ENCODE measurements at places on chromosomes 12 and 14.

DNA sequence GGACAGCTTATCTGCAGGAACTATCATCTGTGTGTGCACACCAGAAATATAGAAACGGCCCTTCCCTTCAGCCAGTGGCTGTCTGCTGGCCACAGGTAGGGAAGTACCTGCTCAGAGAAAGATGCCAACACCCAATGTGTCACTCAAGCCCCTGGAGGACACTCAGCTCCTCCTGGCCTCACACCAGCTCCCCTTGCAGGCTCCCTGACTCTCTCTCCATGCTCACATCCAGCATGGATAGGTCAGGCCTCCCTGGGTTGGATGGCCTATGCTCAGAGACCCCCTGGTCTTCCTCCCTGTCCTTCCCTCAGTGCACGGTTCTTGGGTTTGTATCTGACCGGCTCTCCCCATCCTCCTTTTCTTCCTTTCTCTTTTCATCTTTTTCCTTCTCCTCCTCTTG is 202.1 kb downstream of the BCL11B start:
- peaks cover 16% of the 10 kb centered on the region for H3K4me1 ChIP-seq
- no peak overlapping the region for H3K27ac ChIP-seq
- no peak for DNase-seq
- H3K36me3 ChIP-seq: peaks cover 17% of the 10 kb centered on the region
- H3K4me3 ChIP-seq: no peak overlapping the region

GRCh38 chr14:24673534-24674203 is 39.7 kb upstream of the GZMB start:
- H3K27ac ChIP-seq: no peak overlapping the region
- H3K27me3 ChIP-seq: peaks cover 50% of the 10 kb centered on the region
- no peak overlapping the region for H3K4me3 ChIP-seq
- DNase-seq: no peak
- no peaks in the 10 kb centered on the region for H3K36me3 ChIP-seq

- H3K27me3 ChIP-seq: no peaks in the 10 kb centered on the region
- H3K4me3 ChIP-seq: no peak overlapping the region
- H3K4me1 ChIP-seq: no peaks in the 10 kb centered on the region
- DNase-seq: no peak
Measured at GRCh38 chr12:23209793-23210192, 584.8 kb downstream of the ETNK1 start.

DNA sequence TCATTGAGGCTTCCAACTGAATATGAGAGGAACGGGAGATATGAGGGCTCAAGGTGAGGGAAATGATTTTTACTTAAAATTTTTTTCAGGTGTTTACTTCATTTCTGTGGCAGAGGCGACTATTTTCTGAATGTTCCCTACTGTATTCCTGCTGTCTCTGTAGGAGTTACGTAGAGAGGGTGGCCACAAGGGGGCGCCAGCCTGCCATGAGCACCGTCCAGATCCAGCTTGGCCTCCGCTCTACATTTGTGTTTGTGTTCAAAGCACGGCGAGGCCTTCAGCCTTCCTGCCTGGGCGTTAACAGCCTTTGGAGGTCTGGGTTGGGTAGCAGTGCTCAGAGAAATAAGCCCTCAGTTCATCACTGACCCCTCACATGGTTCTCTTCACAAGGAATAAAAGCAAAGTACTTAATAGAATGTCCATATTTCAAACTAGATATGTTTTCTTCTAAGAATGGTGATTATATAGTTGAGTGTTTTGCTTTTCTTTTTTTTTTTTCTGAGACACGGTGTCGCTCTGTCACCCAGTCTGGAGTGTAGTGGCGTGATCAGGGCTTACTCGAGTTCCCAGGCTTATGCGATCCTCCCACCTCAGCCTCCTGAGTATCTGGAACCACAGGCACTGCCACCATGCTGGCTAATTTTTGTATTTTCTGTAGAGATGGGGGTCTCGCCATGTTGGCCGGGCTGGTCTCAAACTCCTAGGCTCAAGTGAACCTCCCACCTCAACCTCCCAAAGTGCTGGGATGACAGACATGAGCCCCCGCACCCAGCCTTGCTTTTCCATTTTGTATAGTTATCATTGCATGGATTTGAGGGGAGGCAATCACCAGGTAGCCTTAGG is 22.3 kb downstream of the CKB start:
- H3K4me1 ChIP-seq: peaks cover 5% of the 10 kb centered on the region
- no peaks in the 10 kb centered on the region for H3K27me3 ChIP-seq
- no peak overlapping the region for H3K27ac ChIP-seq

GRCh38 chr14:92223025-92223424 is 99.9 kb upstream of the SLC24A4 start:
- no peak for DNase-seq
- no peak overlapping the region for H3K4me3 ChIP-seq
- no peak overlapping the region for H3K27ac ChIP-seq
- H3K4me1 ChIP-seq: no peaks in the 10 kb centered on the region

GRCh38 chr12:13250416-13250815 is 53.9 kb downstream of the EMP1 start:
- H3K36me3 ChIP-seq: peaks cover 6% of the 10 kb centered on the region
- peak; percentile 13 for DNase-seq
- no peaks in the 10 kb centered on the region for H3K27me3 ChIP-seq
- H3K27ac ChIP-seq: no peak overlapping the region

- peaks cover 5% of the 10 kb centered on the region for H3K36me3 ChIP-seq
- no peak overlapping the region for H3K27ac ChIP-seq
- peaks cover 13% of the 10 kb centered on the region for H3K4me1 ChIP-seq
- DNase-seq: no peak
Measured at GRCh38 chr14:102473559-102473958, 36.0 kb downstream of the ANKRD9 start.

DNA sequence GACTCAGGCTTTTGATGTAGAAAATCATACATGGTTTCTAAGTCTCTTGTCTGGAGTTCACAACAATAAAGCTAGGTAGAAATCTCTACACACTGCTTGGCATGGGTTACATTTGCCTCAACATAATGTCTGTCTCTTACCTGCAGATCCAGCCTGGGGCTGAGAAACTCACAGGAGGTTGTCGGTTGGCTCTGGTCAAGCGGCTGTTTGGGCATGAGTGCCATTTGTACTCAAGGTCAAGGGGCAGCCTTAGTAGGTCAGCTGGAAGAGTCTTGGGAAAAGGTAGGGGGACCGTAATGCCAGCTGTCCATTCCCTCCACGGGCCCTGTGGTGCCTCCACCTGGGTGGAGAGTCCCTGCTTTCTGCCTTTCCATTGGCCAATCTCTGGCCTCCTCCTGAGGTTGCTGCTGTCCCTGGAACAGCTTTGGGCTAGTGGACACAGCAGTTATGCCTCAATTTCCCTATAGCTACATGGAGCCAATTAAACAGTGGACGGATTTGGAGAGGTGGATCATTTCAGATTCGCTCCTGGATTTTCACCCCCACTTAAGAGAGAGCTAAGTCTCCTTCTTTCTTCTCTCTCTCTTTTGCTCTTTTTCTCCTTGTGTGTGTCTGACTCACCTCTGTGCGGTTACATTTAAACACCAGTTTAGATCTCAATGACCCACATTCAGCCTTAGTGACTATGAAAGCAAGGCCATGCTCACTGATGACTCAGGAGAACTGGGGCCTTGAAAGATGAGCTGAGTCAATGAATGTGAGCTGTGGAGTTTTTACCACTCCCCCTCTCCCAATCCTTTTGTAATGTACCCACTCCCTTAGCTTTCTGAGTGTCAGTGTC is 132.8 kb upstream of the HIF1A start:
- peak overlapping the region; percentile 99 for H3K27ac ChIP-seq
- peak overlapping the region; percentile 31 for H3K4me3 ChIP-seq
- peak; percentile 63 for DNase-seq
- peaks cover 73% of the 10 kb centered on the region for H3K4me1 ChIP-seq

- H3K36me3 ChIP-seq: no peaks in the 10 kb centered on the region
- H3K4me3 ChIP-seq: no peak overlapping the region
- H3K27me3 ChIP-seq: peaks cover 5% of the 10 kb centered on the region
- H3K4me1 ChIP-seq: no peaks in the 10 kb centered on the region
- DNase-seq: no peak
Measured at GRCh38 chr12:104154806-104155205, 16.8 kb upstream of the NFYB start.

- no peaks in the 10 kb centered on the region for H3K27me3 ChIP-seq
- H3K36me3 ChIP-seq: peaks cover 61% of the 10 kb centered on the region
- peak overlapping the region; percentile 97 for H3K4me3 ChIP-seq
- peak overlapping the region; percentile 55 for H3K27ac ChIP-seq
- DNase-seq: no peak
- peaks cover 69% of the 10 kb centered on the region for H3K4me1 ChIP-seq
Measured at GRCh38 chr12:113133036-113133435, 2.5 kb downstream of the RASAL1 start.

Measured in Calu3 (cell line).